Stimulated activated CD4-positive, alpha-beta T cell treated with anti-CD3 and anti-CD28 coated beads, TNF-alpha, amount 100 ng/mL, for 24 hours (primary cell): ENCODE measurements at places on chromosomes 7 and 10.

- no peak for DNase-seq
Measured at GRCh38 chr7:17150018-17150417, 148.4 kb upstream of the AHR start.

DNA sequence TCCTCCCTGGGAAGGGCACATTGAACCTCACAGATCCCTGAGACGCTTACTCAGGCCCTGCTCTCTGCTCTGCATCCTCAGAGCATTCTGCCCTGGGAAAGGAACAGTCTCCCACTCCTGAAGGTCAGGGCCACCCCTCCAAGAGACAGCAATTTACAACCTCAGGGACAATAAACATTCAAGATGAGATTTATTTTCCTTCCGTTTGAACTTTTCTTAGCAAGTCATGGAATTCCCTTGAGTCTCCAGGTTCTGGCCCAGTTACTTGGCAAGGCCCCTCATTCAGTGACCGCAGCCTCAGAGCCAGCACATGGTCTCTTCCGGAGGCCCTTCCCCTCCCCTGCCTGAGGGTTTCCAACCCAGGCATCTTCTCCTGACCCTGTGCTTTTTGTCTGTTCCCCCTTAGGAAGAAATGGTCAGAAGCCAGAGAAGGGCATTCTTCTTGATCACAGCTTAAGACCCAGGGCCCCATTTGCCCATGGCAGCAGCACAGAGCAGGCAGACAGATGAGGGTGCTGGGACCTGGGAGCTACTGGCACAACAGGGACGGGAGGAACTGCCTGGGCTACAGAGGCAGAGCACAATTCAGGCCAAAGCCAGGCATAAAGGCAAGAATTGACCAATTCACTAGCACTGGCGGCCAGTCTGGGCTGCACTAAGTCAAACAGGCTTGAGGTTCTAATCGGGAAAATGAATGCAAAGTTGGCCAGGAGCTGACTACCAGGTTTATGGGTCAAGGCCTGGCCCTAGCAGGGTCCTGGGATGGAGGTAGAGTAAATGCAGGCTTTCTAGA, 56.7 kb downstream of the VSTM4 start:
- no peak for DNase-seq

DNA sequence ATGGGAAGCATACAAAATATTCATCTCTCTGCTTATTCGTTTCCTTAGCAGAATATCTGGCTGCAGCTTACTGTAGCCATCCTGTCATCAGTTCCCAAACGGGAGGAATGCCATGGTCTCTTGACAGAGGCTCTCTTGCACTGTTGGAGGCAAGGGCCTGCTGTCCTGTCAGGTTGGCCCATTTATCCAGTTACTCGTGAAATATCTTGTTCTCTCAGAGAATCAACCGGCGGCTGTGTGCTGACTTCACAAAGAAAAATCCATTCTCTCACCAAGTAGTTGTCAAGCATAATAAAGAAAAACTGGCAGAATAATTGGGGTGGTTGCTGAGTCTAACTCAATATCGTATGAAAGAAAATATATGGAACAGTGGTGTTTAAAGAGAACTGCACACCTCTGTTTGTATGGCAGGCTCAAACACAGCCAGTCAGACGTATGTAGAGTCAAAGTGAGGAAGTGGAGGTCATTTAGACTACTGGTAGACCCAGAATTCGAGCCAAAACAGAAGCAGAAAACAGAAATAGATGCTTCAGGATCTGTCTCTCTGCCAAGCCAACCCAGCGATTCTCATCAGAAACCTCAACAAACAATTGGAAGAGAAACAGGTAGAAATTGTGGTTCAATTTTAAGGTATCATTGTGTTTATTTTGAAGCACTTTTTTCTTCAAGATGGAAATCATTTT, 349.2 kb upstream of the PRKCQ start:
- no peak for DNase-seq

DNA sequence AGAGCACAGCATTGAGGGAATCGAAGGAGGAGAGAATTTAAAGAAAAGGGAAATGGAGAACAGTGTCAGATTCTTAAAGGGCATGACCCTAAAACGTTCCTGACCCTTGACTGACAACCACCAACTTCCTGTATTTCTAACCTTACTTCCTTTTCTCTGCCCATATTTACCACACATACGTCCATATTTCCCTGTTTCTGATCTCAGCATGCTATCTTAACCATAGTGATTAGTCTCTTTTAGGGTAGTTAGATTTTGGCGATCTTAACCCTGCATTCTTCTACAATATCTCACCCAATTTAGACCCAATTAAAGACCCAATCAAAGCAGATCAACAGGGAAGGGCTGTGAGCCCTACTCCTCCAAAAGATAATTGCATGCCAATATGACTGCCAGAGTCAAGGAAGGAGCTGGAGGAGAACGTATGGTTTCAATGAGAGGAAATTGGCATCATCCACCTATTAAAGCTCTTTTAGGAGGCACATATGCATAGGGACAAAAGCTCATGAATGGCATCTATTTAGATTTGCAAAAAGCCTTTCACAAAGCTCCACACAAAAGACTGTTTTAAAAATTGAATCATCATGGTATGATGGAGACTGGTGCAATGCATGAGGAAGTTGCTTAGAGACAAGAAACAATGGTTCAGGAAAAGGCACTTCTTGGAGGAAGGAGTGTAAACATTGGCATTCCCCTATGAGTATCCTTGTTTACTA, 49.0 kb upstream of the ARHGAP12 start:
- DNase-seq, result no peak

DNA sequence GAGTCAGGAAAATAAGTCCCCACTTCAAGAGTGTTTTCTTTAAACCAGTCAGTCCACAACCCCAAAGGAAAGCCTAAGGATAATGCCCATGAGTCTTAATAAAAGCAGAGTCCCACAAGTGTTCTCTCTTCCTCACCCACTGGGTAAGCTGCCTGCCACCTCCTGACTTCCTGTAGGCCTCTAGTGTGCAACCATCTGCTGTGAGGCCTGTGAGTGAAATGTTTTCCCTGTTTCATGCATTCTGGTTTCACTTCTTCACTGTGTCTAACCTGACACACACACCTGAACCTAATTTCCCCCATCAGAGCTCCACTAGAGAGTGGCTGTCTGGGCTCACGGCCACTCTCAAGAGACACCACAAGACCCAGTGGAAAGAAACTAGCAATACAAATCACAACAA, 38.9 kb upstream of the GDF10 start:
- no peak for DNase-seq

- DNase-seq, result no peak
Measured at GRCh38 chr10:48548531-48549135, 56.2 kb downstream of the ARHGAP22 start.

DNA sequence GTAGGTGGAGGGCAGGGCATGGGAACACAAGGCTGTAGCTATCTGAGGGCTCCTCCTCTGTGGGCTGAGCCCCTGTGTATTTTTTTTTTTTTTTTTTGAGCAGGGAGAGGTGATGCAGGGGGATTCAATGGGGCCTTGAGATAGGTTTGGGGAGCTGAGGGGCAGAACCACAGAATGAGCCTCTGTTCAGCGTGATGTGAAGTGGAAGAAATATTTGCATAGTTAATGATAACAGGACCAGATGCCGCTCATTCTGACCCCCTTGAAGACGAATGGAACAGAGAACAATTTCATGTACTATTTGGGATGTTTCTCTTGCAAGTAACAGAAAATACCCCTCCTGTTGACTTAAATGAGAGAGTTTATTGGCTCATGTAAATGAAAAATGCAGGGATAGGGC, 69.7 kb upstream of the EMX2 start:
- no peak for DNase-seq

GRCh38 chr10:681670-682318, 7.7 kb downstream of the DIP2C start:
- no peak for DNase-seq

GRCh38 chr10:17793823-17794644, 15.1 kb upstream of the MRC1 start:
- no peak for DNase-seq

DNA sequence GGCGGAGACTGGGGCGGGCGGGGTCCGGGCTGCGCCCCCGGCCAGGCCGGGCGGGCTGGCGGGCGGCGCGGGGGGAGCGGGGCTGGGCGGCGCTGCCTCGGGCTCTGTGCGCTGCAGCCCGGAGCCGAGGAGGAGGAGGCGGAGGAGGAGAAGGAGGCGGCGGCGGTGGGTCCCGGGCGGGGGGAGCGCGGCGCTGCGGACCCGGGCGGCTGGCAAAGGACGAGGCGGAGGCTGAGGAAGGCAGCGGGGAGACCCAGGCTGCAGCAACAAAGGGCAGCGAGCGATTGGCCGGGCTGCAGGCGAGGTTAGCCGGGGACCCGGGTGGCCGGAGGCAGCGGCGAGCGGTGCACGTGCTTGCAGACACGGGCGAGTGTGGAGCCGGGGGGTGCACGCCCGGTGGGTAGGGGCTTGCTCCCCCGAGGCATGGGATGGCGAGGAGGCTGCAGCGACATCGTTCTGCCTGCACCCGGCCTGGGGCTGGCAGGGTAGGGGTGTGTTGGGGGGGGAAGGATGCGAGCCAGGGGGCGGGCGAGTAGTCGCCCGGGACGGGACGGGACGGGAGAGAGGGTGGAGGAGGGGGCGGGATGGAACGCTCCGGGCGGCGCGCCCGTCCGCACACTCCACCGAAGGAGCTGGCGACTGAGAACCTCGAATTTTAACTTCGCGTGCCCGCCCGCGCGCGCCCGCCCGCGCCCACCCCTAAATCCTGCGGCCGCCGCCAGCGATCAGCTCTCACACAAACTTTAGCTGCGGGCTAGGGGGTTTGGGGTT, 844 bp upstream of the KAT6B start:
- peak; percentile 40 for DNase-seq

- DNase-seq, result no peak
Measured at GRCh38 chr7:26378016-26378415, 86.4 kb downstream of the SNX10 start.

DNA sequence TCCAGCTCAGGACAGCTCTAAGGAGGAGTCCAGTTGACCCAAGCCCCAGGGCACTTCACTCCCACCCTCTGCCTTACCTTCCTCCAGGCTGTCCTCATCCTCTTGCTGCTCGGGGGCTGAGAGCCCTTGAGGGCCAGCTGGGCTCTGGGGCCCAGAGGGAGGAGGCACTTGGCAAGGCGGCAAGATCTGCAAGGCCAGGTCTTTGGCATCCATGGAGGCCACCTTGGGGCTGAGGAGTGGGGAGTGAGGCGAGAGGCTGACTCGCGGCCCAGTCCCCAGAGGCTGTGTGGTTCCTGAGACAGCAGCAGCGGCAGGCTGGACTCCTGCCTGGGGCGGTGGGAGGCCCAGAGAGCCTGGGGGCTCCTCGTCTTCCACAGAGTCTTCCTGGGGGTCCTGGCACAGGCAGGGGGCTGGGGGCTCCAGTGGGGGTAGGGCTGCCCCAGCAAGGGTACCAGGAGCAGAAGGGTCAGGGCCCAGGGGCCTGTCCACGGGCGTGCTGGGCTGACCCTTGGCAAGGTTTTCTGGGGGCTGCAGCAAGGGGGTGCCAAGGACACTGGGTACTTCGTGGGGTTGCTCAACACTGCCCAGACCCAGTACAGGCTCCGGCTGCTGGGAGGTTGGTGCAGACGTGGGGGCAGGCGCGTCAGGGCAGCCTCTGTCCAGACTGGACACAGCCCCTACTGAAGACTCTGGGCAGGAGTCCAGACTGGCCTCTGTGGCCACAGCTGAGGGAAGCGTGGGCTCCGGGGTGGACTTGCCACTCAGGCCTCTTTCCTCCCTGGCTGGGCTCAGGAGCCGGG, 6.5 kb downstream of the NACAD start:
- DNase-seq, result no peak
